Amniotic stem cell (primary cell): ENCODE measurements at places on chromosomes 7 and 10.

DNA sequence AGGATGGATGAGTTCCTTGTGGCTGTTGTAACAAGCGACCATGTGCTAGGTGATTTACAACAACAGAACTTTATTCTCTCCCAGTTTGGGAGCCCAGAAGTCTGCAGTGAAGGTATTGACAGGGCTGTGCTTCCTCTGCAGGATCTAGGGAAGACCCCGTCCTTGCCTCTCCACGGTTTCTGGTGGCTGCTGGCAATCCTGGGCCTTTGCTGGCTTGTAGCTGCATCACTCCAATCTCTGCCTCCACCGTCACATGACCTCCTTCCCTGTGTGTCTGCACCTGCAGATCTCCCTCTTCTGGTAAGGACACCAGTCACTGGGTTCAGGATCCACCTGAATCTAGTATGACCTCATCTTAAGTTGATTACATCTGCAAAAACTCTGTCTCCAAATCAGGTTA is 115.6 kb downstream of the GLRX3 start:
- DNase-seq = no peak

- DNase-seq = no peak
Measured at GRCh38 chr7:68821846-68822245, 776.4 kb upstream of the AUTS2 start.

DNA sequence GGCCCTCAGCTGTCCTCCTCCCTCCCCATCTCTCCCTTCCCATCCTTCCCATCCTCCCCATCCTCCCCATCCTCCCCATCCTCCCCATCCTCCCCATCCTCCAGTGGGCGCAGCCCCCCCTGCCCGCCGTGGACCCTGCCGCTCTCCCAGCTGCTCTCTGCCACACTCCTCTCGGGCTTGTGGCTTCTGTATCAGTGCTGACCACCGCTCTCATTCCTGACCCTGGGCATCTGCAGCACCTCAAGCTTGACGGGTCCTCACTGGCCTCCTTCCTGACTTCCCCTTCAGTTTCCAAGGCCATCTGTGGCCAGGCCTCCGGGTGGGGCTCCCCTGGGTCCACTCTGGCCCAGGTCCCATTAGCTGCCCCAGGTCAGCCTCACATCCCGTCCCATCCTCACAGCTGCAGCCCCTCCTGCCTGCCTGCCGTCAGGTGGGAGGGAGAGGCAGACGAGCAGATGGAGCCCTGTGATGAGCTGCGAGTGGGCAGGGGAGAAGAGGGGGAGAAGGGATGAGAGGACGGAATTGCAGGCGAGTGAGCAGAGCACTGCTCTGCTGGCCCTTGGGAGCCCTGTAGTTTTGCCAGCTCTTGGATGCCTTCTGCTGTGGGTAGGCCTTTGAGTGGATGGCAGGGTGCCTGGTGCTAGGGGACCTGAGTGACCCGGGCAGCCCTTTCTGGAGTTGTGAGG is 35.7 kb downstream of the LHPP start:
- no peak for DNase-seq

- DNase-seq = no peak
Measured at GRCh38 chr7:11612737-11613136, 219.3 kb downstream of the THSD7A start.

- DNase-seq = no peak
Measured at GRCh38 chr10:132310701-132311337, 3.1 kb upstream of the STK32C start.
